Activated naive CD4-positive, alpha-beta T cell treated with anti-CD3 and anti-CD28 coated beads, Interleukin-2, amount 10 ng/mL, durations not matched to agents 7 days and 5 days (primary cell): ENCODE measurements at places on chromosomes 12 and 14.

DNA sequence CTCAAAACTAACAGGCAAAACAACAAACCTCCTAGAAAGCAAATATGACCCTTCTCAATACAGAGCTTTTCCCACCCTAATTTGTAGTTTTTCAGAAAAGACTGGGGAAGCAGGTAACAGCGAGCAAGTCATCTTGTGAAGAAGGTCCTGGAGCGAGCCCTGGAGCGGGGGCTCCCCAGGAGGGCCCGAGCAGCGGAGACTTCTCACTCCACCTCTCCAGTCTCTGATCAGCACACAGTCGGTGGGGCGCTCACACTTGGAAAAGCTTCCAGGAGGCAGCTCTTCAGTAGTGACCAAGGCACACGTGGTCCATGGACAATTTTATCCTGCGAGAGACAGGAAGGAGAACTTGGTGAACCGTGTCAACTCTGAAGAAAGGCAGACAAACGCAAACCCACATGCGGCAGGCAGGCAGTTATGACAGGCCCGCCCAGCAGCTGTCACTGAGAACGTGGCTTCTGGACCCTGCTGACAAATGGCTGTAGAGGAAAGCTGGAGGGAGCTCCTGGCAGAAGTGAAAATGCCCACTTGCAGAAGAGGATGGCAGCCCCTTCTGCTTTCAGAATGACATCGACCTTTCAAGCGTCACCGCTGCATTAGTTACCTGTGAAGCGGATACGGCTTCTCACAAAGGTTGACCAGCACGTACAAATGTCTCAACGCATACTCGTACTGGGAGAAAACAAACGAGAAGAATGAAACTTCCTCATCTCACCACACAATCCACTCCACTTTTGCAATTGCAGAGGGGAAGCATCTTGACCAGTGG, 44.2 kb downstream of the LGMN start:
- peaks cover 21% of the 10 kb centered on the region for H3K27me3 ChIP-seq
- H3K27ac ChIP-seq = peak overlapping the region; percentile 49
- no peak for DNase-seq
- no peaks in the 10 kb centered on the region for H3K4me1 ChIP-seq

GRCh38 chr14:96844857-96845570, 47.8 kb downstream of the VRK1 start:
- no peak overlapping the region for H3K27ac ChIP-seq
- no peaks in the 10 kb centered on the region for H3K4me1 ChIP-seq
- no peak overlapping the region for H3K4me3 ChIP-seq
- H3K36me3 ChIP-seq = peaks cover 36% of the 10 kb centered on the region

DNA sequence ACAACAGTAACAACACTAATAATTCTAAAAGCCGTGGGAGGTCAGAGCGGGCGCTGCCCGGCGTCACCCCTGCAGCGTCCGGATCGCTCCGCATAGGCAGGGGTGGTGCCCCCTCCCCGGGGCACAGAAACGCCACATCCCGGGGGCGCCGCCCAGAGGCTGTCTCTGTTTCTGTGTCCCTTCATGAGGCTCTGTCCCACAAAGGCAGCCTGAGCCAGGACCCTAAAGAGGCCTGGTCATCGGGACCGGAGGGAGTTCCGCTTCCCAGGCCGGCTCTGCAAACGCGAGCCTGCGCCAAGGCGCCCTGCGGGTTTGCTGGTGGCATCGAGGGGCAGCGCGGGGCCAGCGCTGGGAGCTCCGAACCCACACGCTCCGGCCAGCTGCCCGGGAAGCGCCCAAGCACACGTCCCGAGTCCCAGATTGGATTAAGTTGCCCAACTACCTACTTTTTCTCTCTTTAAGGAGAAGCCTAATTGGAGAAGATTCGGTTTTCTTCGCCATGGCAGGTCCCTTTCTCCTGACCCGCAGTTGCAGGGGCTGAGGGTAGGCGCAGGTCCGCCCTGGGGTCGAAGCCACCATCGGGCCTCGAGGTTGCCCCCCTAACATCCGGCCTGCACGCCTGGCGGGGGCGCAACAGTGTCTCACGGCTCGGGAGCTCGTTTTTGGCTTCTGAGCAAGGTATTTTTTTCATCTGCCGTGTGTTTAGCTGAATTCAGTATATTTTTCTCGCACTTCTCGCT, 421.7 kb downstream of the VRK1 start:
- peak overlapping the region; percentile 67 for H3K4me3 ChIP-seq
- H3K4me1 ChIP-seq = peaks cover 24% of the 10 kb centered on the region
- peaks cover 59% of the 10 kb centered on the region for H3K27me3 ChIP-seq

- H3K4me1 ChIP-seq = no peaks in the 10 kb centered on the region
- no peak overlapping the region for H3K27ac ChIP-seq
- DNase-seq = no peak
- peaks cover 15% of the 10 kb centered on the region for H3K27me3 ChIP-seq
These were observed 15.7 kb upstream of the PALS1 start for GRCh38 chr14:67225523-67225922.

DNA sequence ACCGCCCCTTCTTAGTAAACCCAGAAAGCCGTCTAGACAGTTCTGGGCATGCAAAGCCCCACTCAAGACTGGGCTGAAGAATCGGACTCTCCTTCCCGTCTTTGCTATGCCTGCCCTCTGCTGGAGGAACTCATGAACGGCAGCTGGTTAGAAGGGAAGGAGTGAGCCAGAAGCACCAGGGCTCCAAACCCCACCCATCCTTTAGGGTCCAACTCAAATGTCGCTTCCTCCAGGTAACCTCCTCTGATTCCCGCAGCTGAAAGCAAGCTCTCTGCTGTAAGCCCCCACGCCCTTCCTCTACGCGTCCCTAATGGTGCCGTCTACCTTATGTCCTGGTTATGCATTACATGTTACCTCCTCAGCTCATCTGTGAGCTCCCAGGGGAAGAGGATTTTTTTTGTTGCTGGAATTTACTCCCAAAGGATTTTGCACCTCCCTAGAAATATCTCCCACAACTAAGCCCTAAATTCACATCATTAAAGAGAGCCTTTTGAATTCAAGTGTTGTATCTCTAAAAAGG, 59.0 kb upstream of the SCN8A start:
- H3K36me3 ChIP-seq = no peaks in the 10 kb centered on the region
- H3K27me3 ChIP-seq = peaks cover 56% of the 10 kb centered on the region
- no peak overlapping the region for H3K27ac ChIP-seq
